Iris pigment epithelial cell (primary cell): ENCODE measurements at places on chromosomes 7 and 10.
A peak's percentile ranks its signal among the peaks of the same experiment; 100 is the strongest.

GRCh38 chr7:30596014-30596641 lies 1.4 kb downstream of the GARS1 start:
- DNase-seq: peak; percentile 49

GRCh38 chr7:32476816-32477648 lies 13.1 kb downstream of the LSM5 start:
- DNase-seq: no peak

GRCh38 chr10:114077815-114078219 lies 34.2 kb downstream of the ADRB1 start:
- no peak for DNase-seq

GRCh38 chr7:51062222-51062987 lies 254.2 kb downstream of the COBL start:
- no peak for DNase-seq

DNA sequence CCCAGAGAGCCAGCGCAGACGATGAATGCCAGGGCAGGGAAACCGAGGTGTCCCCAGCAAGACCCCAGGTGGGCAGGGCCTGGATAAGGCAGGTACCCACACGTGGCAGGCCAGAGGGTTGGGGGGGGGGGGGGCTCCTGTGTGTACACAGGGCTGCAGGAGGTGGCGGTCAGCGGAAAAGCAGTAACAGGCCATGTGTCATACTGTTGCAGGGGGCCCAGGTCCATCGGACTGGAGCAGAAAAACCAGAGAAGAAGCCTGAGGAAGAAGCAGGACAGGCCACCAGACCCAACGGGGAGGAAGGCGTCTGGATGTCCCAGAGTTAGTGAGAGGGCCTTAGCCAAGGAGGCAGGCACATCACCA lies 116.3 kb downstream of the MAD1L1 start:
- no peak for DNase-seq

DNA sequence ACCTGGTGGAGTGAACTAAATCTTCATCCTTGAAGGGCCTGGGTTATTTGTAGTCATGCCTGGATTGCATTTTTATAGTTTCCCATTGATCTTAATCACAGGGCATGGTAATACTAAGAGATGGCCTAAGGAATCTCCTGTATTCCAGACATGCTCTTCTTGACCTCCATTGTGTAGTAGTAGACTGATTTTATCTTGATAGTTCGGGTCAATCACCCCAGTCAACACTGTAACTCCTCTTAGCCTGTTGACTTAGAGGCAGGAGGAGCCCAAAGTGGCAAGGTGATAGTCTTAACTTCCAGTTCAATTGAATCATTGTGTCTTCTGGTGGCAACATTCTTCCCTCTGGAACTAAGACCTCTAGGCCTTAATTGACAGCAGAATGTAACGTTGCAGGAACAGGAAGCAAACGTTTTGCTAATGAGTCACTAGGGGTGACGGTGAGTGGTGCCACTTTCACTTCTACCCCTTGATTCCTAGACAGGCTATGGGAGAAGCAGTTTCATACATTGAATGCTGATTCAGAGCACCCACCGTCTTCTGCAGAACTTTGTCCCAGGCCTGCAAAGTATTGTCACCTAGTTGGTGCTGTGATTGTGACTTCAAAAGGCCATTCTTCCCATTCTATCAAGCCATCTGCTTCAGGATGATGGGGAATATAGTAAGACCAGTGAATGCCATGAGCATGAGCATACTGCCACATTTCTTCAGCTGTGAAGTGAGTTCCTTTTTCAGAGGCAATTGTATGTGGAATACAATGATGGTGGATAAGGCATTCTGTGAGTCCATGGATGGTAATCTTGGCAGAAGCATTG lies 24.0 kb upstream of the PAPSS2 start:
- DNase-seq: peak; percentile 79

- no peak for DNase-seq
These were observed 54.7 kb downstream of the RBM20 start for GRCh38 chr10:110698782-110699201.

GRCh38 chr10:69092959-69093850 lies 5.3 kb downstream of the SRGN start:
- peak; percentile 79 for DNase-seq

DNA sequence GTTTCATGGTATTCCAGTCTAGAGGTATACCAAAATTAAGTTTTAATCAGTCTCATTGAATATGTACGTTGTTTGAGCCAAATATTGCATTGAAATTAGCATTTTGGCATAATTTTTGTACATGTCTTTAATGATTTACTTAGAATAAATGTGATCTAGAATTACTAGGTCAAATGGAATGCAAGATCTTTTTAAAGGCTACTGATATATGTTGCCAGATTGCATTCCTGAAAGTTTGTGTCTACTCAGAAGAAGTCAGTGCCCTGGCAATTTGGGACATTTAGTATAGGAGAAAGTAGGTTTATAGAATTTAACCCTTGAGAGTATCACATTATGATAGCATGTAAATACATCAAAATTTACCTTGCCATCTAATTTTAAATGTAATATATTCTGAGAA lies 32.4 kb downstream of the KMT2E start:
- DNase-seq: peak; percentile 67

DNA sequence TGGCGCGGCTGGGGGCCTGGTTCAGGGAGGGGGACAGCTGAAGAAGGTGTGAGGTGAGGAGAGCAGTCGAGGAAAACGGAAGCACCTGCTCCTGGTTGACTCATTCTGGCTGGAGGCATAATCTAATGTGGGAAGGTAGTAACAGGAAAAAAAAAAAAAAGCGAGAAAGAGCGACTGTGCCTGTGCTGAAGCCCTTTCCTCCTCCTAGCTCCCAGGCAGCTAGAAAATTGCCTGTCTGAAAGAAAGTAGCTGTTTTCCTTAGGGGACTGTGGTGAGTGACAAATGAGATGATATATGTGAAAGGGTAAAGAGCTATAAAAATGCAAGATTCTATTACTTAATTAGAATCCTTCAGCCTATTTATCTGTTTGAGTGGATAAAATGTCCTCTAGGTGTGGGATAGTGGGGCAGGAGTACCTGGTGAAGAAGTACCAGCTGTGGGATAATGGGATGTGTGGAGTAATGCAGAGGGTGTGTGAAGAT lies 4.9 kb upstream of the MEST start:
- no peak for DNase-seq

DNA sequence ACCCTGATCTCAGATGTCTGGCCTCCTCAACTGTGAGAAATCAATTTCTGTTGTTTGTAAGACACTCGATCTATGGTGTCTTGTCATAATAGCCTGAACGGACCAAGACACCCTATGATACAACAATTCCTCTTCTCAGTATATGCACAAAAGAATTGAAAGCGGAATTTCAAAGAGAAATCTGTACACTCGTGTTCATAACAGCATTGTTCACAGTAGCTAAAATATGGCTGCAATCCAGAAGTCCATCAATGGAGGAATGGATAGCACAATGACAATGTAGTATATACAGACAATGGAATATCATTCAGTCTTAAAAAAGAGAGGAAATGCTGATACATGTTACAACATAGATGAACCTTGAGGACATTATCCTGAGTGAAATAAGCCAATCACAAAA lies 354.6 kb downstream of the SFMBT2 start:
- no peak for DNase-seq

GRCh38 chr7:152544481-152544927 lies 108.7 kb upstream of the KMT2C start:
- DNase-seq: no peak

- peak; percentile 75 for DNase-seq
These were observed 292.7 kb downstream of the EXOC4 start for GRCh38 chr7:133545618-133546017.

DNA sequence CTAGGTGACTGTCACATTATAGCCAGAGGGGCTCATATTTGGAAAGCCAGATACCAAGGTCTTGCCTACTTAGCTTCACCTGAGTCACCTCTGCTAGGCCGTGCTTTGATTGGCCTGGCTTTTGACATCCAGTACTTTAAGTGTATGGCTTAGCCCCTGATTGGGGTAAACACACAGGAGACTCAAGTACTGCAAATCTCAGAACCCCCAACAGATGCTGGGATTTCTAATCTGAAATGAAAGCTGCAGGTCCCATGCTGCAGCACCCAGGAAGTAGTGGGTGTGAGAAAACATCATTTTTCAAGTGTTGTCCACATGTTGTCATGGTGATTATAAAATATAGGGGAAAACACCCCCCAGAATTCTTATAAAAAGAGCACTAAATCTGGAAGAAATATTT lies 76.2 kb downstream of the WIPF3 start:
- no peak for DNase-seq

DNA sequence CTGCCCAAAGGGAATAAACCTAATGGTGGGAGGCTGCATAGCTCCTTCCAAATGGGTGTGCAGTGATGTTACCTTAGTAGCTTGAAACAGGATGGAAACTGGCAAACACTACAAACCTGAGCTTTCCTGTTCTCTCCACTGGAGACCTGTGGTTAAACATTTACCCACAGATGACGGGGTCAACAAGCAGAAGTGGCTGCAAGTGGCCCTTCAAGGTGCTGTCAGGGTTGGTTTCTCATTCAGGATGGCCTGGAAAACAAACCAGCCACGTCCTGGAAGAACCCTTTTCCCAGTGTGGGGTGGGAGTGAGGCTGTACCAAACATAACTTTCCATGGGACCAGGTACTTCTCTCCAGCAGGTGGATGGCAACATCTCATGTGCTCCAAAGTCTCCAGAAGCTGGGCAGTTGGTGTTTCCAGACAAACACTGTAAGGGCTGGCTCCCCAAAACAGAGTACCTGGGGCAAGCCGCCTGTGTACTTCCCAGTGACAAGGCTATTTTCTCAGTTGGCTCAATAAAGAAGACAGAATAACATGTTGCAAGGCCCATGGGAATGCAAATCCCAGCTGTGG lies 67.5 kb downstream of the DNAJB9 start:
- no peak for DNase-seq

DNA sequence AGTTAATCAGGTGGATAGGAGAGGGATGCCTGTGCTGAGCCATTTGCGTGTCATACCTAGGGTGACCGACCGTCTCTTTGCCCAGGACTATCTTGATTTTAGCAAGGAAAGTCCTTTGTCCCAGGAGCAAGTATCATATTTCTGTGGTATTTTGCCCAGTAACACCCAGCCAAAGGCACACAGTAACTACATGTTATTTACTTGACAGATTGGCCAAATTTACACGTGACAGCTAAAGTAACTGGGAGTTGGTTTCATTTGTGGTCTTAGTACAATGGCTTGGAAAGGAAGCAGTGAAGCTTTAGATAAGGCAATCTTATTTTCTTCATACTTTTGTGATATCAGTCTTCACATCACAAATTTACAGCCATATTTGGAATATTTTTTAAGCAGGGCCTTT lies 142.1 kb downstream of the JCAD start:
- DNase-seq: no peak

DNA sequence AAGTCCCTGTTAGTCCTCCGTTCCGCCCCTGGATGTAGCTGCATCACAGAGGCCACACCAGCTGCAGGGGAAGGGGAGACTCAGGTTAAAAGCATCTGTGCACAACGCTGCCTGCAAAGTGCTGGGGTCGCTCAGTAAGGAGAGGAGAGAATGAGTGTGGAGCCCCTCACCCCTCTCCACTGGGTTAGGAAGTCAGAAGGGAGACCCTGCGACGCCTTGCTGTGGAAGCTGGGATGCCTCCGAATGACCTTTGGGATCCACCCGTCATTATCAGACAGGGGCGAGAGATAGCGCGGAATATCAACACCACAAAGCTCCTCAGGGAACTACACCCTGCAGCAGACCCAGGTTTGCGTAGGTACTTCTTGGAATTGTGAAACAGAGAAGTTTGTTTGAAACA lies 167.7 kb upstream of the SHH start:
- DNase-seq: no peak

- DNase-seq: no peak
These were observed 69.4 kb downstream of the FRMD4A start for GRCh38 chr10:14261336-14261735.

DNA sequence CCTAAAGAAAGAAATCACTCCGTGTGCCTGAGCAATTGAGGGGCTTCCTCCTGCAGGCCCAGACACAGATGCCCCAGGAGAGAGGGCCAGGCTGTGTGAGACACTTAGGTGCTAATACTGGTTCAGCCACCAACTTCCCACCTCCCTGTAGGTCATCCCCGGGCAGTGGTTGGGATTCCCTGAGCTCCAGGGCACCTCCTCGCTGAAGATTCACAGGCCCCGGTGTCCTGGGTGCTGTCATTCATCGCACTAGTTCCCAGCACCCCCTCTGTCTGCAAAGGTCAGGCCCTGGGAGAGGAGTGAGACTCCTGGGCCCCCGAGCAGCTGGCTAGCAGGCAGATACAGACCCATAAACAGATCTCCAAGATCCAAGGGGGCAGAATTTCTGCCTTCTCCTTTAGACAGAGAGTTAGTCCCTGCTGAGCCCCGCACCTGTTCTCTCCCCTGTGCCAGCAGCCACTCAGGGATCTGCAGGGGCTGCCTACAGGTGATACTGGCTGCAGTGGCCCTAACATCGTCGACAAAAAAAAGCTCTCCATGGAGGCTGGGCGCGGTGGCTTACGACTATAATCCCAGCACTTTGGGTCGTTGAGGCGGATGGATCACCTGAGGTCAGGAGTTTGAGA lies 38.2 kb upstream of the GTF2I start:
- DNase-seq: no peak

- no peak for DNase-seq
These were observed 4.1 kb downstream of the NEUROD6 start for GRCh38 chr7:31336202-31337001.

GRCh38 chr7:107115114-107115513 lies 53.7 kb upstream of the HBP1 start:
- no peak for DNase-seq
